ENCODE measurements at places on chromosomes 4 and X.

DNA sequence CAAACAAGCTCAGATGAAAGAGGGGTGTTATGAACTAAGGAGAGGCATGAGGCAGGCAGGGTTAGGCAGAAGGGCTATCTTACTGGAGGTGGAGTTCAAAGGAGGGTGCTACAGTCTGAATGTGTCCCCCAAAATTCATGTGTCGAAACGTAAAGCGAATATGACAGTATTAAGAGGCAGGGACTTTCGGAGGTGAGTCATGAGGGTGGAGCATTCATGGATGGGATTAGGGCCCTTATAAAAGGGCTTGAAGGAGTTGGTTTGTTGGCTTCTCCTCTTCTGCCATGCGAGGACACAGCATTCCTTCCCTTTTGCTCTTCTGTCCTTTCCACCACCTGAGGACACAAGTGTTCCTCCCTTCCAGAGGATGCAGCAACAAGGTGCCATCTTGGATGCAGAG, 22.9 kb downstream of the APLN start:
- DNase-seq = no peak

DNA sequence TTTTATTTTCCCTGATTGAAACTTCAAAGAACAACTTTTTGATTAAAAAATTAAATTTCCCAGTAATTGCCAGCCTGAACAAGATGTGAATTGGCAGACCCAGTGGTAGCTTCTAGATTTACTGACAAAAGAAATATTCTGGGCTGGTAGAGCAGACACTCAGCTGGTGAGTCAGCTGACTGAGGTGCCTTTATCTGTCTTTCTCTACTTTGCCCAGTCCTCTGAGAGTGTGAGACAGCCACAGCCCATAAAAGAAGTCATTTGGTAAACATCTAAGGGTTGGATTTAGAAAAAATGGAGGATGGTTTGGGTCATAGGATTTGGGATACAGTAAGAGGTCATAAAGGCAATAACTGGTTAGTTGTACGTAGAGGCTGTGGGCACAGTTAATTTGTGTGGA, 54.5 kb downstream of the CCSER1 start:
- no peak for DNase-seq

- DNase-seq = no peak
Observed at GRCh38 chr4:142812091-142812490, 34.0 kb downstream of the INPP4B start.

DNA sequence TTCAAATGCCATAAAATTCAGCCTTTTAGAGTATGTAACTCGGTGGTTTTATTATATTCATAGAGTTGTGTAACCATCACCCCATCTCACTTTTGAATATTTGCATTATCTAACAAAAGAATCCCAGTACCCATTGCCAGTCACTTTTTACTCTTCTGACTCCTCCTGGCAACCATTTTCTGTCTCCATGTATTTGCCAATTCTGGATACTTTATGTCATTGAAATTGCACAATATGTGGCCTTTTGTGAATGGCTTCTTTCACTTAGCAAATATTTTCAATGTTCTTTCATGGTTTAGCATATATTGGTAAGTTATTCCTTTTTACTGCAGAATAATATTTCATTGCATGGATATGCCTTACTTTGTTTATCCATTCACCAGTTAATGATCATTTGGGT, 79.9 kb downstream of the SLIT2 start:
- no peak for DNase-seq

DNA sequence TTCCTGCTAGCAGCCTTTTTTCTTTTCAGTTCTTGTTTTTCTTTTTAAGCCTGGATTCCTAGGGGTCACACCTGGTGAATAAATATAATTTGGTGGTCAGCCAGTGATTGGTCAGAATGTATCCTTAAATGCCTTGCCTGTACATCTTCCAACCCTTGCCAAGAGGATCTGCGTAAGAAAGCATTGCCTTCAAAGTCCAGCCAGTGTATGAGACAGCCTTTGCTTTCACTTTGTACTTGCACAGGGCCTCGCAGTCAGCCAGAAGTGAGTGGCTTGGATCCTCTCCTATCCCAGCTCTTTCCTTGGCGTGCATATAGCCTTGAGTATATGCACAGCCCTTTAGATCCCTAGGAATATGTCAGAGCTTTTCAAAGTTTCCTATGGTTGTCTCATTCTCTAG, 22.2 kb downstream of the KANTR start:
- DNase-seq = no peak

DNA sequence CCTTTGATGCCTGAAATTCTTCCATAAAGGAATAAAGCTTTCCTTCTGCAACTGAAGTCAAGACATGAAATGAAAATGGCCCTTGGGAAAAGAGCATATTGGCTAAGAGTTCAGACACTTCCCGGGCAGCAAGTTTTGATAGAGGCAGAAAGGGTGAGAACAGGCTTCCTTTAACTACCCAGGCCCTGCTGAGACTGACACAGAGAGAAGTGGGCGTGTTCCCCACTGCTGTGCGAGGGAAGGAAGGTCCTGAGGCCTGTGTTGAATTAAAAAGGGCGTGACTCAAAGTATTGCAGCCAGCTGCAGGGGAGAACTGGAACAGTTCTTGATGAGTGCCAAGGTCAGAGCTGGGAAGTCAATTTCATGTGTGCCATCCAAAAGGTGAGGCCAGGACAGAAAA, 33.9 kb upstream of the ADGRG2 start:
- DNase-seq = no peak

DNA sequence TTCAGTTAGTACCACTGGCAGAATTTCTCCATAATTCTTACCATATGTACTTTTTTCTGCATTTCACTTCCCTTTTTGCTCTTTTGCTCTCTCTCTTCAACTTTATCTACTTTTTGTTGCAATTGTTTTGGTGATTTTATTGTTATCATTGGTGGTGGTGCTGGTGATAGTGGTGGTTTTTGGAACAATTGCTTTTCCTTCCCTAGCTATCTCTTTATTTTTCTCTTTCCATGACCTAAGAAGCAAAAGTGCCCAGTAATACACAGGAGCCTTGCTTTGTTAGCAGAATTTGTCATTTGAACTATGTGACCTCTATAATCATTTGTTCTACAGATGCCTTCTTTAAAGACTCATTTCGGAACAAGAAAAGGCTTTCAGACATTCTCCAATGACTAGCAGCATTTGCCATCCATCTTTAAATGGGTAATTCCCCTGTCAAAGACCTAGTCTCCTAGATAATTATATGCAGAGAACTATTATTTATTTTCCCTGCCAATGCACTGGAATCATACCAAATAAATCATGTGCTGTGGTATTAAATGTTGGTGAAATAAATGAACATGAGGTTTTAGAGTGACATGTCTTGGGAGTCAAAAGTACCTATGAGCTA, 154.5 kb downstream of the GASK1B start:
- no peak for DNase-seq

DNA sequence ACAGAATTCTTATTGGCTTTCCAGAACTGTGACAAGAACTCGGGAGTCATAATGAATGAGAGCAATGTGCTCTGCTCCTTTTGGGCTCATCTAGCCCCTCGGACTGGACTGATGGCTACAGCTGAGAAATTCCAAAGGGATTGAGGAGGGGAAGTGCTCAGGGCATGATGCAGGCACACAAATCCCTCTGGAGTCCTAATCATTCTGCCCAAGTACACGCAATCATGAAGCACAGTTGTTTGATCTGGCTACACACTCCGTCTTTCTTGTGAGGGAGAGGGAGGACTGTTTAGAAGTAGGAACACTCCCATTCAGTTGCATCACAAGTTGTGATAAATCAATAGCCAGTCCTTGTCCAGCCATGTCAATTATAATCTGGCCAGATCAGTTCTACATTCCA, 237.5 kb downstream of the COL25A1 start:
- DNase-seq = no peak

GRCh38 chrX:5307416-5307815, 921.3 kb downstream of the NLGN4X start:
- no peak for DNase-seq

All from activated T-cell treated with anti-CD3 and anti-CD28 coated beads, Interleukin-2, amount 50 U/mL, for 1 hour (primary cell).